Fibroblast of skin of left biceps (primary cell): ENCODE measurements at places on chromosomes 13 and 19.

DNA sequence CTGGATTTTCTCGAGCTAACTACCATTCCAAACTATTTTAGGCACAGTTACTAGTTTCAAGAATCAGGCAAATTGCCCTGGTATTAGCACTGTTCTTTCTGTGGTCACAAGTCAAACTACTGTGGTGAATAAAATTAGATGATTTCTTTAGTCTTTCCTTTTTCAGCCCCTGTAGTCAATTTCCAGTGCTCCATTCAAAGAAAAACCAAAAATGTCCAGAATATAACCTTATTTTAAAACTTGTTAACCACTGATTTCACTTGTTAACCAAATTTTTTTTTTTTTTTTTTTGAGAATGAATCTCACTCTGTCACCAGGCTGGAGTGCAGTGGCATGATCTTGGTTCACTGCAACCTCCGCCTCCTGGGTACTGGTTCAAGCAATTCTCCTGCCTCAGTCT lies 50.6 kb upstream of the USPL1 start:
- no peak for DNase-seq

DNA sequence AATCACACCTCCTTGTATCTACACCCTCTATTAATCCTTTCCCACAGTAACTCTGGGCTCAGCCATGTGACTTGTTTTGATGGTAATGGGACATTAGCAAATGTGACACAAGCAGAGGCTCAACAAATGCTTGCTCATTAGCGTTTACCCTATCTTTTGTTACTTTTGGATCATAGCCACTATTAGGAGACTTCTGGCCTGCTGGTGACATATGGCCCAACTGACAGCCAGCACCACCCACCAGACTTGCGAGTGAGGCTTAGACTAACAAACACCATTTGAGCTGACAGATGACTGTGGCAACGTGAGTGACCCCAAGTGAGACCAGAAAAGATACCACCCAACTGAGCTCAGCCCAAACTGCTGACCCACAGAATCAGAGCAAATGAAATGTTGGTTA lies 154.1 kb downstream of the OLFM4 start:
- no peak for DNase-seq

GRCh38 chr13:114319441-114319913 lies 5.2 kb downstream of the CHAMP1 start:
- peak; percentile 75 for DNase-seq

DNA sequence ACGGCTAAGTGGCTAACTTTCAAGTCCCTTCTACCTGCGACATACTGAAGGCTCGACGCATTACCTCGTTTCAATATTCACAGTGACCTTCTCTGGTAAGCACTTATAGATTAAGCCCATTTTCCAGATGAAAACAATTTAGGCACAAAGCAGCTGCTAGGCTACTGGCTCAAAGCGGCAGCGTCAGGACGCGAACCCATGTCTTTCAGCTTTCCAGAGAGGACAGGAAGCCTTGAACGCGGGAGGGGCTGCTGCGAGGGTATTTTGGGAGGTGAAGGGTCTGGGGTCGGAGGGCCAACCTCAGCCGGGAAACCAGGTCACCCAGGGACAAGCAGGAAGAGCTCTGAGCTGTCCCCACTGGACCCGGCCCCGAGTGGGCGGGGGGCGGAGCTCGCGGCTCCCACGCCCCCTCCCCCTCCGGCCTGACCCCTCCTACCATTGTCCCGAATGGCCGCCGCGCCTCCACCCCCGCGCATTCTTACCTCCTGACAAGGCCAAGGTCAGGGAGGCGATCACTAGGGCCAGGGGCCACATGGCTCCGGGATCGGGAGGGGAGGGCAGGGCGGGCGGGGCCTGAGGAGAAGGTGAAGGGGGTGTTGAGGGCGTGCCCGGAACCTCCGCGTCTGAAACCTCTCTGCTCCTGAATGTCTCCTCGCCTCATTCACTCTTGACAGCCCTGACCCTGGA lies at the start of gene KLK13:
Gene KLK13, minus strand, starts transcription at position 559 of the 687 bp plus-strand sequence. Its CDS starts 25 bp downstream, at position 534.
- no peak for DNase-seq
